ENCODE measurements at places on chromosomes 12 and 14.

- no peak for DNase-seq
These were observed 111.3 kb upstream of the FKBP4 start for GRCh38 chr12:2683283-2684025.

GRCh38 chr12:31832740-31833729 is 104.2 kb upstream of the AMN1 start:
- no peak for DNase-seq

DNA sequence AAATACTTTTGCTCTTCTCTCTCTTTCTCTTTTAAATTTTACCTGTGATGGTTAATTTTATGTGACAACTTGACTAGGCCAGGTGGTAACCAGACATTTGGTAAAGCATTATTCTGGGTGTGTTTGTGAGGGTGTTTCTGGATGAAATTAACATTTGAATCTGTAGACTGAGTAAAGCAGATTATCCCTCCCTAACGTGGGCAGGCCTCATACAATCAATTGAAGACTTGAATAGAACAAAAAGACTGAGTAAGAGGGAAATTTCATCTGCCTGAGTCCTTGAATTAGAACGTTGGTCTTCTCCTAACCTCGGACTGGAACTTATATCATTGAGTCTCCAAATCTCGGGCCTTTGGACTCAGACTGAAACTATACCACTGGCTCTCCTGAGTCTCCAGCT is 182.1 kb downstream of the NELL2 start:
- DNase-seq = no peak

DNA sequence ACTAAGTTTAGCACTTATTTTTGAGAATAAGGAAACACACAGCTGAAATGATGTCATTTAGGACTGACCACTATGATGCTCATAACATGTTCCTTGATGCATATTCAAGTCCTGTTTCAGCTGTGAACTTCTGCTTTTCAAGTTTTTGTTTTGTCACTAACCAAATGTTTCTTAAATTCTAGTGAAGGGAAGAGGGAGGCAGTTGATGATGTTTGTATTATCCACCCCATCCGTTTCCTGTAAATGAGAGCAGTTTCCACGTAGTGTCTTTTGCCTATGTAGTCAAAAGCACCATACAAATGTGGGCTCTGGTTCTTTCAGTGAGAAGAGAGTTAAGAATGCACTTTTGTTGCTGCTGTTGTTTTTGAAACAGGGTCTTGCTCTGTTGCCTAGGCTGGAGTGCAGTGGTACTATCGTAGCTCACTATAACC is 491.8 kb downstream of the PCNX1 start:
- DNase-seq = no peak

DNA sequence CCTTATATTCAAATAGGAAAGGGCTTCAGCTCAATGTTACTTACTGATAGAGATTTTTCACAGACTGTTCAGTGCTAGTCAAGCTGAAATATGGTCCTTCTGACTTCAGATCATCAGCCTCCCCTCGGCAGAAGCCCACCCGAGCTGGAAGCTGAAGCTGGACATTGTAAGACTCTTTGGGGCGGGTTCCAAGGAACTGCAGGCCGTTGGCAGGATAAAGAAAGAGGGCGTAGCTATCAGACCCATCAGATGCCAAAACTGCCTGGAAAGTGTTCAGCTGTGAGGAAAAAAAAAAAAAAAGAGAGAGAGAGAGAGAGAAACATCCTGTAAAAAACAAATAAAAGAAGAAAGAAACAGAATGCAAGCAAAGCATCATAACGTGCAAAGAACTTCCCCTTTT is 8.8 kb downstream of the NID2 start:
- DNase-seq = no peak

DNA sequence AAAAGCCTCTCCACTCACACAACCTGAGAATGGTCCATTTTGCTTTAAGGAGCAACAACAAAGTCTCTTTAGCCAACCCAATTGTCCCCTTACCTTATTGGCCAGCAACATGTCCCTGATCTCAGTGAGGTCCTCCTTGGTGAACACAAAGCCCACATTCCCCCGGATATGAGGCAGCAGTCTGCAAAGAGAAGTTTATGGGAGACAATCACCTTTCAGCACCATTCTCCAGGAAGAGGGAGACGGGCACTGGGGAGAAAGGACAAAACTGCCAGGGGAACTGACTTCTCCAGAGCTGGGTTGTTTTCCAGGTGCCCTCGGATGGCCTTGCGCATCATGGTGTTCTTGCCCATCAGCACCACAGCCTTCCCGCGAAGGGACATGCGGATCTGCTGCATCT is 1.9 kb downstream of the RPLP0 start:
- DNase-seq = no peak

GRCh38 chr14:30114051-30114450 is 186.4 kb upstream of the PRKD1 start:
- no peak for DNase-seq

DNA sequence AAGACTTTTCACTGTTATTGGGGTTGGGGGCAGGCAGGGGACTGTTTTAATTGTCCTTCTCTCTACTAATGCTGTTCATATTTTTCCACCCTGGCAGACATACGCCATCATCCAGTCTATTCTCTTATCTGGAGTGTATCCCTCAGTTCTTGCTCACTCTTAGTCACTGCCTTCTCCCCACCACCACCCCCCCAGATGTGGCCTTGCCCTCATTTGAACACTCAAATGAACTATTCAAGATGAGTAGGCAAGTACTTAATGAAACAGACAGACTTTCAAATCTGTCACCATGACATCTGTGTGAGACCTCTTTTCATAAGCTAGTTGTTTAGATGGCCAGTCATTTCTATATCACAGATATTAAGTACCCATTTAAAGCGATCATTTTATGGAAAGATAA is 10.1 kb downstream of the NUDT4 start:
- peak; percentile 69 for DNase-seq

- no peak for DNase-seq
These were observed 13.1 kb downstream of the RERG start for GRCh38 chr12:15208140-15208539.

DNA sequence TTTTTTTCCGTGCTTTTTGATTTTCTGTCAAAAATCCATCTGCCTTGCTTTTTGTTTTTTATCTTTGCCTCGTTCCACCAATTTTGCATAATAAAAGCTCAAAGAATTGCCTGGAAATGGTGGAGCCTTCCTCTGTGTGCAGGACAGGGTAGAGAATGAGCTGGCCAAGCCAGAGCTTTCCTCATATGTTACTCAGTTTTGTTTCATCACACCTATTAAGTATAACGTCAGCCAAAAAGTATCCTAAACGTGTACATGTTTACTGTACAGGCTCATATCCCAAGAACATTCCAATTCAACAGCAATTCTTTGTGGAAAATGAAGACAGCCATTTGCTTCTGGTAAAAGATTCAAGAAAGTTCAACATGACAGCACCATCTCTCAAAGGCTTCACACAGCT is 191.2 kb upstream of the LMNTD1 start:
- no peak for DNase-seq

DNA sequence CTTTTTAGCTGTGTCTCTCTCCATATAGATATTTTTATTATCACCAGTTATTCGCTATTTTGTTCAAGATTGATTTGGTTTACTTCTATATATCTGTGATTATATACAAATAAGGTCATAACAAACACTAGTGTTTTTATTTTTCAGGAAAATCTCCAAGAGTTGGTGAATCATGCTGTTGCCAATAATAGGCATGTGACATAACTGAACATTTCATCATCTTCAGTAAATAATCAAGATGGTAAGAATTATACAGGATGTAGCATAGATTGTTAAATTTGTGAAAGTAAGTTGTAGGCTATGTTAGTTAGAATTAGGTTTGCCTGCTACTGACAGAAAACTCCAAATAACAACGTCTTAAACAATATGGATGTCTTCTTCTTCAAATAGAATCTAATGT is 240.9 kb upstream of the PDE3A start:
- no peak for DNase-seq

DNA sequence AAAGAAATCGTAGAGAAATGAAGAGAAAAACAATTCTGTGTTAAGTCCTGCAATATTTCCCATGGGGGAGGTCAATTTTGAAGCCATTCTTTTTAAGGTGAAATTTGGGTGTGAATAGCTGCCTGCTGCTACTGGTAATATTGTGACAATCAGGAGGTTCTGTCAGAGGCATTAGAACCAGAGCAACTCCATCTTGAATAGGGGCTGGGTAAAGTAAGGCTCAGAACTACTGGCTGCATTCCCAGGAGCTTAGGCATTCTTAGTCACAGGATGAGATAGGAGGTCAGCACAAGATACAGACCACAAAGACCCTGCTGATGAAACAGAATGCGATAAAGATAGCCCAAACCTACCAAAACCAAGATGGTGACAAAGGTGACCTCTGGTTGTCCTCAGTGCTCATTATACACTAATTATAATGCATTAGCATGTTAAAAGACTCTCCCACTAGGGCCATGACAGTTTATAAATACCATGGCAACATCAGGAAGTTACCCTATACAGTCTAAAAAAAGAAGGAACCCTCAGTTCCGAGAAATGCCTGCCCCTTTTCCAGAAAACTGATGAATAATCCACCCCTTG is 24.8 kb upstream of the MTHFD1 start:
- no peak for DNase-seq

DNA sequence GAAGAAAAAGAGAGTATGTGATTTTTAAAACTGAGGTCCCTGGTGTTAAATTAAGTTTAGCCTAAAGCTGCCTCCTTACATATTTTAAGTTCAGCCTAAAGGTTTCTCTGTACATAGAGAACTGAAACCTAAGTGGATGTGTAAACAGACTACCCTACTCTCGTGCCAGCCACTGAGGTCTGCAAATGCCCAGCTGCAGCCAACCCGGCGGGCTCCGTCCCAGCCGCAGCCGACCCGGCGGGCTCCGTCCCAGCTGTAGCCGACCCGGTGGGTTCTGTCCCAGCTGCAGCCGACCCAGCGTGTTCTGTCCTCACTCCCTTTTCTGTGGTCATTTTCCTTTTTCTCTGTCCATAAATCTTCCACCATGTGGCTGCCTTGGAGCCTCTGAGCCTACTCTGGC is 97.2 kb upstream of the SFSWAP start:
- no peak for DNase-seq

- no peak for DNase-seq
These were observed 17.4 kb downstream of the CDKN1B start for GRCh38 chr12:12734561-12735071.

DNA sequence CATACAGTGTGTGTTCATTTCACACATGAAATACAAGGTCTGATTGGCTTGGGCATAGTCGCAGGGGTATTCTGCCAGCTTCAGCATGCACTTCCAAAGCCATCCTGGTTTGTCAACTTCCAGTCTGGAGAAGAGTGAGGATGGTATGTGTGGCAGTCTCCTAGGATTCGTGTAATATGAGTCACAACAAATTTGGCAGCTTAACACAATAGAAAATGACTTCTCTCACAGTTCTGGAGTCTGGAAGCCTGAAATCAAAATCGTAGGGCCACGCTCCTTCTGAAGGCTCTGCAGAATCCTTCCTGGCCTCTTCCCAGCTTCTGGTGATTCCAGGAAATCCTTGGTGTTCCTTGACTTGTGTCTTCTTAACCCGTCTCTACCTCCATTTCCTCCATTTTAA is 167.5 kb downstream of the PPM1H start:
- no peak for DNase-seq

Data from stimulated activated CD4-positive, alpha-beta T cell treated with anti-CD3 and anti-CD28 coated beads, TNF-alpha, amount 100 ng/mL, for 48 hours (primary cell).